Cardiac septum (tissue), 1 donor: ENCODE measurements at places on chromosomes 3 and 15. TPM values are rescaled to one million over a fixed set of nuclear protein-coding genes. Genes with fewer than 3 reads are reported as not detected.
A peak's percentile ranks its signal among the peaks of the same experiment; 100 is the strongest.

GRCh38 chr15:98003996-98004395 lies 43.5 kb downstream of the ARRDC4 start:
- DNase-seq = no peak

DNA sequence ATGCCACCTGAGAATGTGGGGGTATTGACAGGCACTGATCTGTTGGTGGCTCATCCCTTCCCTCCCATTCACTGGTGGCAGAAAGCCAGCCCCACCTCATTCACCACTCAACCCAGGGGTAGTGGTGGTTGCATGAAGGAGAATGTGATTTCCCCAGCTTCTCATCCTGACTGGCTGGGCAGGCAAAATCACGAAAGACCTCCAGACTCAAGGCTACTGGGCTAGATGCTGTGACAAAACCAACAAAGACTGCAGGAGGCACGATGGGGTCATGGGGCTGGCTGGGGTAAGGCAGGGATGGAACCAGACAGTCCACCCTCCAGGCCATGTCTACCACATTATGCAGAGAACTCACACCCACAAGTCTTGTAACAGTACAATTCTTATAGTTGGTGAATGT lies 33.9 kb downstream of the FSTL1 start:
- no peak for DNase-seq

DNA sequence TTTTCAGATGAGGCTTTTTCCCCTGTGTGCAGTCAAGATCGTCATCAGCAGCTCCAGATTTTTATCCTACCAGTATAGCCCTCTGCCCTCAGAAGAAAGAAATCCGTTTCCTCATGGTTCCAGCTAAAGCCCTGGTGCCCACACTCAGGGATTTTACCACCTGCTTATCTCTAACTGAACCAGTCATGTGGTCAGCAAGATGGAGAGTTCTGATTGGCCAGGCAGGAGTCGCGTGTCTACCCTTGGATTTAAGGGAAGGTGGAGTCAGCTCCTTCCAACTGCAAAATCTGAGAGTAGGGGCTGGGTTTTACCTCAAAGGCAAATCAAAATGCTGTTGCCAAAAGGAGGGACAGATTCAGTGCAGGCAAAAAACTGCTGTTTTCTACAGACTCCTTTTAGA lies 135.3 kb downstream of the LRTM1 start:
- no peak for DNase-seq

GRCh38 chr3:187811585-187812250 lies 66.5 kb upstream of the BCL6 start:
- DNase-seq = no peak

- DNase-seq = no peak
Observed at GRCh38 chr15:55741833-55742497, 987 bp downstream of the PRTG start.

DNA sequence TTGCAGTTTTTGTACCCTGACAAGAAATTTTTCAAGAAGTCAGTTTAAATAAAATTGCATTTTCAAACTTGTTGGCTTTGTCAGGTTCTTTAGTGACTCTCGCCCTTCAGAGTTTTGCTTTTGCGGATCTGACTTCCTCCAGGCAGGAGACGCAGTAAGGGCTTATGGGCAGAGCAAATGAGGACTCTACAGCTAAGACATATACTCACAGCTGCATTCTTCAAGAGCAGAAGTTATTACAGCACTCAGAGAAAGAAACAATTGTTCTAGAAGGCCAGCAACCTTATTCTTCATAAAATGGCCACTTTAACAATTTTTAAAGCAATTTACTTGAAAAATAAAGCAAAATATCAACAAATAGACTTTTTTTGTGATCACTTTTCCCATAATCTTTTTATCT lies 438.8 kb upstream of the THRB start:
- no peak for DNase-seq

DNA sequence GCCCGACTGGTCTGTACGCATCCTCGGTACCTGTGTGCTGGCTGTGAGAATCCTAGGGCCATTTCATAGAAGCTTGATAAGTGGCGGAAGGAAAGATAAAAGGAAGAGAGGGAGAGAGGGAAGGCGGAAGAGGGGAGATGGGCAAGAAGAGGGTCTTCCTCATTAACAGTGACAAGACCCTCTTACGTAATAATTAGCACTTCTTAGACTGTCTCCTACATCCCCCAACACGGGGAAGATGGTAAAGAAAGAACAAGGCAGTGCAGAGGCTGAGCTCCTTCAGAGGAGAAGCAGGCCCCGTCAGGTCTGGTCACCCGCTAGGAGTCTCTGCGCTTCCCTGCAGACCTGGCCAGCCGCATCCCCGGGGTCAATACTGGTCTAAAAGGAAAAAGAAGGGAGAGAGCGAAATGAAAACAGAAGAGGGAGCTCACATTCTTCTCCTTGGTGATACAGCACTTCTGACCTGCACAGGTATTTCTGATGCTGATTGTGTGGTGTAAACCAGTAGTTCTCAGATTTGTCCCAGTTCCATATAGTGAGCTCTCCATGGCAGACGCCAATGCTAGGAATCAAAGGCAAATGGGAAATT lies 19.0 kb upstream of the FAM240A start:
- no peak for DNase-seq

GRCh38 chr3:139506766-139507165 lies 30.4 kb upstream of the RBP2 start:
- no peak for DNase-seq

GRCh38 chr3:184289426-184289938 lies 9.6 kb upstream of the PSMD2 start:
- no peak for DNase-seq

DNA sequence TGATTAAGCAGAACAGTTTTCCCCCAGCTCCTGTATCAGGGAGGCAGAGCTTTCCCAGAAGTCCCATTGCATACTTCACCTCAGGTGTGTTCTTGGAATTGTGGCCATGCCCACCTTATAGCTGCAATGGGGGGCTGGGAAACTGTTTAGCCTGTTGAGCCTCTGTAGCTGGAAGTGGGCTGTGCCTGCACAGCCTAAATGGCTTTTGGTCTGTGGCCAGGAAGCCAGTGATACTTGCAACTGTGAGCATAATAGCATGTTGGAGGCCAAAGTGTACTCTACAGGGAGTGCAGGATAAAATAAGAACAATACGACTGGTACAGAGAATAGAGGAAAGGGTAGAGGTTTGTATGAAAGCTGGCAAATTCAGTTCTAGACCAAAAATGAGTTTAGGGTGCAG lies 248.5 kb downstream of the PTPRG start:
- DNase-seq = peak; percentile 81

DNA sequence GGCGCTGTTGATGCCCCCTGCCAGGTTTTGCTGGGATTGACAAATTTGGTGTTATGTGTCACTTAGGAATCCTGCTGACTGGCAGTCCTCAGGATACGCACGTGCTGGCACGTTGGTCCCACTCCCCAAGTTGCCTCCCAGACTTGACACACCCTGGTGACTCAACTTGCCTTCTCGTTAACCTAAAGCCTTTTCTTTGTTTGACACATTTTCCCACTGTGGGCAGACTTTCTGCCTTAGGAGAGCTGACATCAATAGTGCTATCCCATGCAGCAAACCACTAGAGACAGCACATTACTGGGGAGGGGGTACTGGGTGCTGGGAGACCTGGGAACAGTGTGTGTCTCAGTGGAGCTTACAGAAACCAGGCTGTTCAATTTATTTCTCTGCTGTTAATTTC lies 104.3 kb downstream of the OXNAD1 start:
- no peak for DNase-seq

GRCh38 chr15:100994597-100995446 lies 75.7 kb downstream of the LRRK1 start:
- DNase-seq = no peak

DNA sequence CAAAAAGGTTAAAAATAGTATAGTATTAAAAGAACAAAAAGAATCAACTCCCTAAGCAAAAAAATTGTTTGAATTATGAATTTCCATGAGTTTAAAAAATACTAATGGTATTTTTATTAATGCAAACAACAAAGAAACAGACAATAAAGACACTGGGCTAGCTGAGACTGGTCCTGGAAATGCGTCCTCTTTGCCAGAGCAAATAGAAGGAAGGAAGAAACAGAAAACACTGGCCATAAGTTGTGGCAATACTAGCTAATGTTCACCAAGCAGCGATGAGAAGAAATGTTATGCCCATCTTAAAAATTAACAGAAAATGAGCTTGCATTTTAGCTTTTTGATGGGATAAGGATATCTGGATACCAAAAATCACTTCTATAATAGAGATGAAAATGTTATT lies 88.6 kb downstream of the TBL1XR1 start:
- no peak for DNase-seq

DNA sequence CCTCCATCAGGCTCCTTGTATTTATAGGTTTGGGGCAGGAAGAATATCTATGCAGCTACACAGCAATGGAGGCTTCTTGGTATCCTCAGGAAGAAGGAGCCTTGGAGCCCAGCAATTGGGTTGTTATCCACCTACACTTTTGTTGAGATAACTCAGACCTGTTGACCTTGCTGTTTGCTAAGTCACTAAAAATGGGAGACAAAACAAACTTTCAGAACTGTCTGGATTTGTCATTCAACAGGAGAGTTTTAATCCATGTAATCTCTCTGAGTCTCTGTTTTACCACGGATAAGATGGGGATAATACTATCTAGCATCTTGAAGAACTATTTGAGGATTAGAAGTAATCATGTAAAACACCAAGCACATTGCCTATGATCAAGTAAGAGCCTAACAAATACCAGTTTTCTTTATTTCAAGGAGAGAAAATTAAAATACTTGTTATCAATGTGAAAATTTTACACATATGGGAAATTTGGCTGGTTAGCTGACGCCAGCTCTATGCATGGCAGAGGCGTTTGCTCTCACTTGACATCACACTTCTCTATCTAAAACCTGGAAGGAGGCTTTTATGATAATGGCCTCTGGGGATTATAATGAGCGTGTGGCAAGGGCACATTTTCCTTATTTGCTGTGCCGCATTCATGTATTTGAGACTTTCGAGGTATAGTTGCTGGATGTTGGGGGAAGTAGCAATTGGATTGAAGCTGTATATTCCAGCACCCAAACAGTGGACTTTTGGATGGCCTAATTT lies 215.6 kb downstream of the PDCD6IP start:
- no peak for DNase-seq

GRCh38 chr3:121719423-121719822 lies 30.1 kb downstream of the GOLGB1 start:
- no peak for DNase-seq

DNA sequence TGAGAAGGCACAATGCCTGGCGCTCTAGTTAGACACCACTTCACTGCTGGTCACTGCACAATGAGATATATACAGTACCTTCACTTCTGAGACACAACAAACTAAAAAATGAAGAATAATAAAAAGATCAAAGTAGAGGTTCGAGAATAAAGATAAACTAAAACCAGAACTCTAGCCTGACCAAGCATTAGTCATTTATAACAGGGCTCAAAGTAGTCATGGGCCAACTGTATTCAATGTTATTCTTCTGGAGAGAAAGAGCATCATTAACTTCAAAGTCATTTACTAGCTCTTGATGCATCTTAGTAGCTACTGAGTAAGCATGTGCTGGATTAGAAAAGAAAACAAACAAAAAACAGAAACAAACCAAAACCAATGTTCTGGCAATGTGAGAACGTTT lies 145.2 kb downstream of the SSR3 start:
- no peak for DNase-seq

GRCh38 chr3:179322286-179323196 lies at the start of gene ZNF639:
Gene ZNF639, plus strand, starts transcription at chr3:179323031. Its CDS starts 5,263 bp downstream, at chr3:179328294.
- DNase-seq = peak; percentile 88

DNA sequence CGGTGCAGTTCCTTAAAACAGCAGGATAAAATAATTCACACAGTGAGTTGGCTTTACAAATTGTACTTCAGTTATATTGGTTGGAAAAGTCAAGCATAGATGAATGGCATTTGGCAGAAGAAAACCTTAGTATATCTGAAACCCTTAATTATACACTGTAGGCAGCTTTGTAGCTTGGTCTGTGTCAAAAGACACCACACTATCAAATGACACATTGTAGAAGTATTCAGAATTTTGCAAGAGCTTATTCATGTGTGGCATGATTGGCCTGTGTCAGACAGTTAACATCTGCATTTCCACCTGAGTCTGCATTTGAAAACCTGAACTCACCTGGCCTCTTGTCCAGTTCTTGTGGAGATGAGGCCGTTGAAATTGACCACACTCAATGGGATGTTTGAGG lies 13.8 kb downstream of the TMEM266 start:
- no peak for DNase-seq

- peak; percentile 95 for DNase-seq
Observed at GRCh38 chr3:105366326-105367062, at the start of gene ALCAM. Gene ALCAM, plus strand, starts transcription at chr3:105366909.

- DNase-seq = no peak
Observed at GRCh38 chr3:66482018-66482404, 18.8 kb downstream of the LRIG1 start.

DNA sequence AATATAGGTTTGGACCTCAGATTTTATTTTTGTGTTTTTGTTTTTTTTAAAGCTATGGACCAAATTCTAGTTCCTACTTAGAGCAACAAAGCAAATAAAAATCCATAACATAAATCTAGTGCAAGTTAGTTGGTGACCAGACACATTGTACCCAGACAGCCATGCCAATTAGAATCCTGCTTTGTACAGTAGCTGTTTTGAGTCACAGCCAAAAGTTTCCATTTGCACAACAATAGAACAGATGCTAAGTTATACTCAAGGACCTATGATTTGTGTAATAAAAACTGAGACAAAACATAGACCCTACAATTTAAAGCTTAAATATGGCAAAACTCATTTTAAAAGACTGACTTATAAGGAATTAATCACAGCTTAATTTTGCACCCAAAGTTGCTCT lies 513.1 kb upstream of the CBLB start:
- no peak for DNase-seq

DNA sequence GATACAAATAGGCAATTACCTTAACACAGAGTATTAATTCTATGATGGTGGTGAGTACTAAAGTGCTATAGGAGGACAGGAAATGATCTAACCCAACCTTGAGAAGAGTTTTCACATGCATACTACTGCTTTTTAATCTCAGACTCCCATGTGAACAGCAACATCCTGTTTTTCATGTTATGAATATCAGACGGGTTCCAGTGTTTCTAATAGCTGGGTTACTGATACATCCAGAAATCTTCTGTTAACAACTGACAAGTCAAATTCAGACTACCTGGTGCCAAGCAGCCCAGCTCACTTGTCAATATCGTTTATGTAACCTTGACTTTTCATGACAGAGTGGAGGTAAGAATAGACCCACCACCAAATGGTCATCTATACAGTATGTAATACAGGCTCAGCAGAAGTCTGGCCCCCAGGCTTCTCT lies 220.2 kb upstream of the COL8A1 start:
- no peak for DNase-seq

GRCh38 chr15:80411788-80412288 lies 7.7 kb downstream of the ARNT2 start:
- DNase-seq = no peak

The SLCO3A1 gene
- total RNA-seq = 43.9 TPM

The CAV3 gene
- 24.8 TPM for total RNA-seq

The SNAPC5 gene
- total RNA-seq = 32.0 TPM

The LRTM1 gene
- total RNA-seq = not detected

The SMCO1 gene
- total RNA-seq = 28.7 TPM

The VWA5B2 gene
- total RNA-seq = not detected

The FAM131A gene
- 43.3 TPM for total RNA-seq

The C3orf52 gene
- 5.1 TPM for total RNA-seq

The PIGZ gene
- total RNA-seq = 5.9 TPM

The C3orf49 gene
- not detected for total RNA-seq

The DISP2 gene
- 1.2 TPM for total RNA-seq

The AMOTL2 gene
- total RNA-seq = 64.6 TPM

The GLDN gene
- 20.6 TPM for total RNA-seq

The NR2E3 gene
- not detected for total RNA-seq

The GPR156 gene
- 0.11 TPM for total RNA-seq

The PLSCR5 gene
- not detected for total RNA-seq

The USF3 gene
- total RNA-seq = 16.3 TPM

The ACOX2 gene
- 31.2 TPM for total RNA-seq

The PCOLCE2 gene
- total RNA-seq = 42.2 TPM

The ADGRG7 gene
- total RNA-seq = 0.13 TPM

The STRC gene
- total RNA-seq = 0.24 TPM
